ENCODE measurements at places on chromosomes 11 and 22.

GRCh38 chr11:36037031-36037430, 93.2 kb downstream of the LDLRAD3 start:
- DNase-seq, result no peak

- no peak for DNase-seq
Measured at GRCh38 chr11:2418693-2419360, 18.3 kb downstream of the TSSC4 start.

DNA sequence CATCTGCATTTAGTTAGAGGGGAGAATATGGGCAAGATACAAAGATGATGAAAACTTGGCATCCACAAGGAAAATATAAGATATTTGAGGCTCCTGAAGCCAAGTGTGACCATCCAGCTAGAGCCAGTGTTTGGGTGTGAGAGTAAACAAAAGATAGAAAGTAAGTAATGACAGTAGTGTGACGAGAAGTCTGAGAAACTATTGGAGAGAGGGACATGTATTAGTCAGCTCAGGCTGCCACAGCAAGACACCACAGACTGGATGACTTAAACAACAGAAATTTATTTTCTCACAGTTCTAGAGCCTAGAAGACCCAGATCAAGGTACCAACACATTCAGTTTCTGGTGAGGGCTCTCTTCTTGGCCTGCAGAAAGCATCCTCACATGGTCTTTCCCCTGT, 6.4 kb upstream of the CCKBR start:
- DNase-seq, result no peak

DNA sequence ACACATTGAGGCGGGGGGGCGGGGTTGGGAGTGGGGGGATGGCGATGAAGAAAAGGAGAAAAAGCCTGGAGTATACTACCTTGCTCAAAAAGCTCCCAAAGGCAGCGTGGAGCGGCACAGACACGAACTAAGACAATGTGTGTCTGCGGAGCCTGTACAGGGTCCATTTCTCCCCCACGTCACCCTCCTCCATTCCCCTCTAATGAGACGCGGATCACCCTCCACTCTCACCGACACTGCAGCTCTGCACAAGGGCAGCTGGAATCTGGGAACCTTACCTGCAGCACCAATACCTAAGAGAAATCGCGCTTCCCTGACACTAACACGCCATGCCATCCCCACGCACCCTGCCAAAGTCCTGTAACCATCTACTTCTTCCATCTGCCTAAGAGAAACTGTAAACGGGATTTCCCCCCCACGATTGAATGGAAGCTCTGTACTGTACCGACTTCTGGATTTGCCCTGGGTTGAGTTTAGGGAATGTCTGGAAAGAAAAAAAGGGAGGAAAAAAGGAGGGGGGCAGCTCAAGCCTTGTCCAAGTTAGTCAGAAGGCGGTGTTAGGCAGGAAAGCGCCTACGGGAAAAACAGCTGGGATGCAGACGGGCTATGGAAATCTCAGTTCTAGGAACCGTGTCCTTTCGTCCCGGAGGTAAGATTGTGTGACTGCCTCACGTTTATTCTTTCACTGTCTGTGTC, 125.7 kb upstream of the C11orf58 start:
- no peak for DNase-seq

- DNase-seq, result no peak
Measured at GRCh38 chr11:130947481-130947880, 31.2 kb upstream of the SNX19 start.

DNA sequence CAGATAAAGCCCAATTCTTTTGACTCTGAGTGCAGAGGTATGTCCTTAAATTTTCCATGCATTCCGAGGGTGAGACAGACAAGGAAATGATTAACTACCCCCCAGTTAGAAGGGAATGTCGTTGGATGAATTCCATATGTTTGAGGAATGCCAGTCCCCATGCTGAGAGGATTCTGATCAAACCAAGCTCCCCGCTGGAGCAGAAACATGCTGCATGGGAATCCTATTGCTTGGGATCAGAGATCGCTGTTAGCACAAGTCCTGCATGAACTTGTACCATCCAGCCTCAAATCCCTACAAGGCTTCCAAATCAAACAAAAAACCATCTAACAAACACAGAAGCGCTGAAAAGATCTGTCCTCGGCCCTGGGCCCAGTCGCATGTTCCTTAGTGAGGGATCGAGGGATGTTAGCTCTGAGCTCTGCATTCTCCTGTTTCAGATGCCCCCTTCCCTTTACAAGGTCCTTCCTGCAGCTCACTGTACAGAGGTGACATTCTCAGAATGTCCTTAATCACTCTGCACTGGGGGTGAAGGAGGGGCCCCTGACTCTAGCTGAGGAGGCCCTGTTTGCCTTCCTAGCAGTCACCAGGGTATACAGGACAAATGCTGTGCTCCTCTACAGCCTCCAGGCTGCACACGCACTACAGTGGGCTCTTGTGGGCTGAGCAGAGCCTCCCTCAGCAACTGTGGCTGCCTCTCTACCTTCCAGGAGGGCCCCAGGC, 353.4 kb downstream of the TENM4 start:
- DNase-seq, result no peak

DNA sequence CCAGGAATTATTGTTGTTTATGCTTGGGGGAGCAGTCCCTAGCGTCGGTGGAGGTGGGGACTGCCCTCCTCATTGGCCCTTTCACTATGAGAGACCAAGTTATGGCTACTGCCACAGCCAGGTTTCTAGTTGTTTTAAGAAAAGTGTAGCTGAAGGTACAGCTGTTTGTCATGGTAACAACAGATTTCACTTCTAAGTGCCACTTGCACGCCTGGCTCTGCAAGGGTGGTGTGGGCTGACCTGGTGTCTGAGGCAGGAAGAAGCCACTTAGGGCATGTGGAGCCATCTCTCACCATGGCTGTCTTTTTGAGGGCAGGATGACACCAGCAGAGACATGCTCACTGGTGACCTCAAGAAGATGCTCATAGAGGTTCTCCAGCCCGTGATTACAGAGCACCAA, 46.3 kb upstream of the MPEG1 start:
- no peak for DNase-seq

DNA sequence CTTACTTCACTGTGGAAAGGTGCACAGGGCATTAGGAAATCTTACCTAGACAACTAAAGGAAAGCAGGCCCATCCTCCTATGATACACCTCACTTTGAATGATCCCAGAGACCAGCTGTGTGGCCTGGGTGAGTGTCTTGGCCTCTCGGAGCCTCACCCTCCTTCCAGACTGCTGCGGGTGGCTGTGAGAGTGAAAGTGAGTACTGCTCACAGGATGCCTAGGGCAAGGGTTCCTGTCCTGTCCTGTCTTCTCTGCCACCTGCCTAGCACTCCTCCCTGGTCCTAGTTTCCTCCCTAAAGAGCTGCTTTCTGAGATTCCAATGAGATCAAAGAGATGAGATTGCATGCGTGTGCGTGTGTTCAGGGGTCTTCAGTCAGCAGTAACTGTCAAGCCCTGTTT, 19.5 kb upstream of the ADORA2A start:
- no peak for DNase-seq

DNA sequence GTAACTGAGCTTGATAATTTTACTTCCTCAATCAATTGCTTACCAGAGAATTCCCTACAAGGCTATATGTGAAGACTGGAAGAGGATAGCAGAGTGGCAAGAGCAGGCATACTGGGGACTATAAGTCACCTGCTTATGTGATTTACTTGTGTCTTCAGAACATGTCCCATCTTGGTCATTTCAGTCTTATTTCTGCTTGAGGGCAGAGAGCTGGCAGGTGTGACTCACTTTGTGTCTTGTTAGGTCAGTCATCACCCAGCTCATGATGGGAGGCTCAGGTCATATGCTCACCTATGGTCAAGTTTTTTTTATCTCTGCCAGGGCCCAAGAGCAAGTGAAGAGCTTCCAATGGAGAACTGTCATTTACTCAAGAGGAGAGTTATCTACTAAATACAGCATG, 6.2 kb downstream of the SRSF8 start:
- DNase-seq, result no peak

- DNase-seq, result no peak
Measured at GRCh38 chr11:109209572-109209971, 212.4 kb upstream of the C11orf87 start.

GRCh38 chr22:32676191-32676590, 125.3 kb upstream of the TIMP3 start:
- no peak for DNase-seq

DNA sequence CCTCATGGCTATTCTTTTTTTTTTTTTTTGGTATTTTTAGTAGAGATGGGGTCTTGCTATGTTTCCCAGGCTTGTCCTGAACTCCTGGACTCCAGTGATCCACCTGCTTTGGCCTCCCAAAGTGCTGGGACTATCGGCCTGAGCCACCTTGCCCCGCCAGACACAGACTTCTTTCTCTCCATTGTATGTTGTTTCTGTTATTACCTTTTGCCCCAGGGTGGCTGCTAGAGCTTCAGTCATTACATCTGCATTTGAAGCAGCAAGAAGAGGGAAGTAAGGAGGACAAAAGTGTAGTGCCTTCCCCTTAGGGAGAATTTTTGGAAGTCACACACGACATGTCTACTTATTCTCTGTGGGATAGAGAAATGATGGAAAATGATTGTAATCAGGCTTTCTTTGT, 10.1 kb upstream of the OSBP start:
- DNase-seq, result no peak

DNA sequence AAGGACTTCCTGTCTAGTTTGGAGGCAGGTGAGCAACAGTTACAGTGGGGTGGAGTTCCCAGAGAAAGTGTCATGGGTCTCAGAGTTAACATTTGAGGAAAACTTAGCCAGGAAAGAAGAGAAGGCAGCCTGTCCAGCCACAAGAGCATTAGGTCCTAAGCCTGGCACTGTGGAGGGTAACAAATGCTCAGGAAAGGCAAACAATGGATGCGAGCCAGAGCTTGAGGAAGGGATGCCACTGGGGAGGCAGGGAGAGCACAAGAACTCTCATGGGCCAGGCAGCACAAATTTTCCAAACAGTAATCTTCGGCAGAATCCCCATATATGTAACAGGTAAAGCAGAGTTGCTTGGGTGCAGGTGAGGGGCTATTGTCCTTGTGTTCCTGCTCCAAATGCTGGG, 8.0 kb upstream of the SERPIND1 start:
- no peak for DNase-seq

DNA sequence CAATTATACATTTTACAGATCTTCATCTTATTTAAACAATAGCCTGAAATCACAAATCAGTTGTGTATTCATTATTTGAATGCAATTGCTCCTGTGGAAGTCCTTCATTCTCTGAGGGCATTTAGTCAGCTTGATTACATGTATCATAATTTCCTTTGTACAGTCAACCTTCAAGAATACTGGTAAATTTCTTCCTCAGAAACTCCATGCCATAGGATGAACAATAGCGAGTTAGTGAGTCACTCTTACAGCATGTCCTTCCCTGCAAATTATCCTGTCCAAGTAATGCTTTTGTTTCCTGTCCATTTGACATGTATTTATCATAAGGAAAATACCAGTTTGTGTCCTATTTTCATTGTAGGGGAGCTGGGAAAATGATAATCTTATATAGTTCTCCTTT, 3.8 kb downstream of the OR10S1 start:
- no peak for DNase-seq
